Stimulated activated CD4-positive, alpha-beta T cell treated with anti-CD3 and anti-CD28 coated beads, Interleukin-1b, Interleukin-23, amount 100 ng/mL, for 1 hour (primary cell): ENCODE measurements at places on chromosomes 6 and 20.

- DNase-seq = no peak
Observed at GRCh38 chr6:138570725-138571029, 71.4 kb upstream of the NHSL1 start.

DNA sequence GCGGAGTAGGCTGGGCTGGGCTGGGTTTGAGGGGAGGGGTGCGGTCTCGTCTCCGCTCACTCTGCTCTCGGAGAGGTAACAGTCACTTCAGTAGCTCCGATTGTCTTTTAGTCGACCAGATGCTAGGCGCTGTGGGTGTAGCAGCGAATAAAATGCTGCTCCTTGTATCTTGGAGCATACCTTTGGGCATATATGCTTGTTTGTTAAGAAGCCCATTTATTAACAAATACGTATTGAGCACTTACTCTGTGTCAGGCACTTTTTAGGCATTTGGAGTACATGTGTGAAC lies 545 bp downstream of the ACTR5 start:
- DNase-seq = no peak

DNA sequence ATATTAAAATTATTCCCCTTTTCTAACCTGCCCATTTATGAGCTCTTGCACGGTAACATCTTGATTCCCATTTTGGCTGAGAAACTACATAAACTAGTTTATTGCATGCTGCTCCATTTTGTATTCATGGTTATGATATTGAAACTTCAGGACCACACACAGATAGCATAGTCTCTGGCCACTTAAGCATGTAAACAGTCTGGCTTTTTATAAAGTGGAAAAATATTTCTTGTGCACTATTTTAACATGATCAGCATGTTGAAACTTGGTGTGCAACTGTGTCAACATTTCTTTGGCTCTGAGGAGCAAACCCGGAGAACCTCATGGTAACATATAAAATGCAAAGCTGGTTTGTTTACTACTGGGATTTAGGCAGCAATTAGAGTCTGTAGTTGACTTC lies 70.7 kb downstream of the SLX4IP start:
- DNase-seq = no peak

GRCh38 chr6:7561153-7561964 lies 19.9 kb downstream of the DSP start:
- no peak for DNase-seq

- DNase-seq = no peak
Observed at GRCh38 chr6:46323312-46323965, 152.7 kb upstream of the ENPP5 start.

- no peak for DNase-seq
Observed at GRCh38 chr6:24064832-24065231, 61.2 kb upstream of the NRSN1 start.

GRCh38 chr6:154709621-154710020 lies 23.6 kb upstream of the SCAF8 start:
- no peak for DNase-seq

DNA sequence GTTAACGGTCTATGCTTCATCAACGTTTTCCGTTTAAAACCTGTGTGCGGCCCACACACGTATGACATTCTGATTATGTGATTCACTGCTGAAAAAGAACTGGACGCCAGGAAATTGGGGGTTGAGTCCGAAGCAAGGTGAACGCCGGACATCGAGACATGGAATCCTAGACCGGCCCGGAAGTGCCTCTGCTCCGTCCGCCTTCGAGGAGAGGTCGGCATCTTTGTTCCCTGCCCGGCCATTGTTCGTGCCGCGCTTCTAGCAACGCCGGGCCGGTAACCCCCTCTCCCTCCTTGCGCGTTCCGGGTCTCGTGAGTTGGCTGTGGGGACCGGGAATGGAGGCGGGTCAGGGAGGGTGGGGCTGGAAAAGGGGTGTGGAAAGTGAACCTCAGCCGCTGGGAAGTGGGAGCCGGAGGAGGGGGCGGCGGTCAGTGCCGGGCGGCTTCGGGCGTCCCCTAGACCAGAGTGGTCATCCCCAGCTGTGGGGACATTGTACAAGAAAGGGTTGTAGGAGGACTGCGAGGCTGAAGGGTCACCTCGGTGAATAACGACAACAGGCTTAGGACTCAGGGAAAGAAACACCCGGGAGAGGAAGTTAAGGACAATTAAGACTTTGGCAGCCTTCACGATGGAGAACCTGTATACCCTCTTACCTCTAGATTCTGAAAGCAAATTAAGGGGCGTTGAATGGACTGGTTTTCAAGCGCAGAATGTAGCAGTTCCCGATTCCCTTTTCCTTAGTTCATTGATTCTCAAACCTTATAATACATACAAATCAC lies at the start of gene ZSCAN9:
Gene ZSCAN9 (plus strand): TSS at position 220 of the 779 bp plus-strand sequence. CDS start 1,810 bp downstream, outside the sequence.
- DNase-seq = no peak

DNA sequence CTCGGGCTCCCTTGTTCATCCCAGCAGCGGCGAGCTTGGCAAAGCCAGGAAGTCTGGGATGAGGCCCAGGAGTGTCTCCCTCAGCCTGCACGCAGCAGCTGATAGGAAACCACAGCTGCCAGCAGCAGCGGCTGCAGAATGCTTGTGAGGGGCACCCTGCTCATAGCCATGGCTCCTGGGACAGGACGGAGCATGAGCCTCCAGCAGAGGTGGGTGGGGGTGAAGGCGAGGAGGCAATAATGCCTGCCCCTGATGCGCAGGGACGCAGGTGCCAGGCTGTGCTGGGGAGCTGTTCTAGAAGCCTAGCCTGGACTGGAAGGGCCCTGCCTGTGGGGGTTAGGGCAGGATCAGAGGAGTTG lies 157.9 kb downstream of the CD83 start:
- DNase-seq = no peak

DNA sequence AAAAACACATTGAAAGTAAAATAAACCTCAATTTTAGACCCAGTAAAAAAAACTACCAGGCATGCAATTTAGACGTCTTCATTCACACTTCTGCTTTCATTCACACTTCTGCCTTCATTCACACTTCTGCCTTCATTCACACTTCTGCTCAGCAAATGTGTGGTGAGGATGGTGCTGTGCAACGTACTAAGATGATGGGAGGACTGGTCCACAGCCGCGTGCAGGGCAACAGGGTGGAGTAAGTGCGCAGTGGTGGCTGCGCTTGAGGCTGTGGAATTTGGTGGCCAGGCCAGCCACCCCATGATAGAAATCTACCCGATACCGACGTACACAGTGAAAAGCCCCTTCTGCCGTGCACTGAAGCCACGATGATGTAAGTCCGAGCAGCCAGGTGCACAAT lies 114.3 kb upstream of the CD93 start:
- no peak for DNase-seq

DNA sequence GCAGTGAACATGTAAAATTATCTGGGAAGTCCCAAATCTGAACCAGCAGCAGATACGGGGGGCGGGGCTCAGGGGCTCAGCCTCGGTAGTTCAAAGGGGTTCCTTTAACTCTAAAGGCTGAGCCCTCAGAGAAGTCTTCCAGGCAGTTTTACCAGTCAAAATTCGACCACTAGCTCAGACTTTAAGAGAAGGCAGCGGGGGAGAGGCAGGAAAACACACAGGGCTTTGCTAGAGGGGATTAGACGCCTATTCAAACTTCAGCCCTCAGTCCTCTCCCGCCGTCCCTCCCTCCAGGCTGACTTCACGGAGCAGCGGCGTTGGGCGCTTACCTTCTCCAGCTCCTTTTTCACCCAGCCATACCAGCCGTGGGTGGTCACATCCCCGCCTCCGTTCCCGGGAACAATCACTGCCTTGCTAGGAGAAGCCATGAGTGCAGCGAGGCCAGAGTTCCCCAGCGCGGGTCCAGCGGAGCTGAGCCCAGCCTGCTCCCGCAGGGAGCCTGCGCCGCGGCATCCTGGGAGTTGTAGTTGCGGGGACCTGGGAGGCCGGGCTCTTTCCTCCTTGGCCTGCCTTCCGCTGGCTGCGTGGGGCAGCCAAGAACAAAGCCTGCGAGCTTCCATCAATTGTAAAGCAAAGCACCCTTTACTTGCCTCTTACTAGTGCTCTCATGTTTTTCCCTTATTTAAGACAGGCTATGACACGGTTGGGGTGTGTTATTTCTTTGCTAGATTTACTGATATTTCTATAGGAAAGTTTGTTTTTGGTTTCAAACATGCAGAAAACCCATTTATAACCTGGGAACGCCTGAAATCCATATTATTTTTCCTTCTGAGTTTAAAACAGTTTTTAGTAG lies at the start of gene RBBP9:
Gene RBBP9 (minus strand): TSS at position 486 of the 853 bp plus-strand sequence. CDS start 58 bp downstream, at position 428.
- DNase-seq = peak; percentile 27

- DNase-seq = no peak
Observed at GRCh38 chr6:38955861-38956260, 92.7 kb upstream of the GLP1R start.

DNA sequence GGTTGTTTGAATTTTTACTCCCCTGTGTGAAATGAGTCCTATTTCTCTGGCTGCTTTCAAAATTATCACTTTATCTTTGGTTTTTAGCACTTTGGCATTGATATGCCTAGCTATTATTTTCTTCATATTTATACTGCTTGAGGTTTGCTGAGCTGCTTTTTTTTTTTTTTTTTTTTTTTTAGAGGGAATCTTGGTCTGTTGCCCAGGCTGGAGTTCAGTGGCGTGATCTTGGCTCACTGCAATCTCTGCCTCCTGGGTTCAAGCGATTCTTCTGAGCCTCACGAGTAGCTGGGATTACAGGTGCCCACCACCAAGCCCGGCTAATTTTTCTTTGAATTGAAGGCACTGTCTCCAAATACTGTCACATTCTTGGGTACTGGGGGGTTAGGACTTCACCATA lies 40.6 kb downstream of the STXBP5 start:
- DNase-seq = no peak

DNA sequence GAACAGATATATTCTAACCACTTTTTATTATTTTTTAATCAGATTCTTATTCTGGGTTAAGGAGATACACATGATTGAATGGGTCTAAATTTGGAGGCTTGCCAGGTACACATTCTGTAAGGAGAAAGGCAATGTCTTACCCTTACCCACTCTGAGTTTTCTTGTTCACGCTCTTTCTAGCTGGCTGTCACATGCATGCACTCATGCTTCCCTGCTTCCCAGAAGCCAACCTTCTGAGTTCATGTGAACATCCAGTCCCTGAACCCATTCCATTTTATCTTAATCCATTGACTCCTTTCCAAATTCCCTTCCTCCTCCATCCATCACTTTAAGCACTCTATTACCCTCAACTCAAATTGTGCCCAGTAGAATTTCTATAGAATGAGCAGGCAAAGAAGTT lies 17.5 kb upstream of the MOCS1 start:
- no peak for DNase-seq

DNA sequence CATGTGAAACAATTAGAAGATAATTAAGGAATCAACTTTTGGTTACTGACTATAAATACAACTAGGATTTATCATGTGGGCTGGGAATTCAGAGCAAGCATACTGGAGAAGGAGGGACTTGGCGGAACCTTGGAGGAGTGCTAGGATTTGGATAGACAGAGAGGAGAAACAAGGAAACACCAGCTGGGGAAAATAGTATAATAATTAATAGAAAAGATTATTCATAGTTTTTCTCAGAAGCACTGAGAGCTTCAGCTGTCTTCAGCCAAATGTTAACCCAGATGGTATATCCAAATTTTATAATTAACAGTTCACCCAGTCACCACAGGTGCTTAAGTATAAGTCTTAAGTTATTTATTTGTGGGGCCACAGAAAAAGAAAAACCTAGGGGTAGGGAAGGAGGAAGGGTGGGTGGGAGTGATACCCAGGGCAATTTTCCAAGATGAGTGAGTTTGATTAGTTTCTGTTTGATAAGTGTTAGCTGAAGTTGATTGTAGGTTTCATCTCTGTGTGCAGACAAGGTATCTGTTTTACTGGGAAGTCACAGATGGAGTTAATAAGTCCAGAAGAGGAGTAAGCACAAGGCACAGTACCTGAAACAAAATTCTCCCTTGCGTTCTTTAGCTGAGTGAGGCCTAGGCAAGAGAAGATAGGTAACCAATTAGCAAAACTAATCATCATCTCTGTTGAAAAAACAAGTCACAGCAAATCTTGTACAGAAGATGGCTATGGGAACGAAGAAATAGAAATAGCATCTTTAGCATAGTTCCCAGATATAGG lies 175.5 kb downstream of the TFAP2B start:
- DNase-seq = no peak

- DNase-seq = no peak
Observed at GRCh38 chr6:159916752-159917151, 26.0 kb downstream of the MAS1 start.

GRCh38 chr6:24576447-24576846 lies 69.5 kb downstream of the KIAA0319 start:
- DNase-seq = no peak

GRCh38 chr6:42372699-42373098 lies 79.0 kb downstream of the TRERF1 start:
- no peak for DNase-seq

GRCh38 chr6:26088344-26088743 lies 1.1 kb downstream of the HFE start:
- no peak for DNase-seq

GRCh38 chr20:10672624-10673127 lies 1.1 kb downstream of the JAG1 start:
- DNase-seq = no peak

GRCh38 chr20:22781869-22782268 lies 197.5 kb upstream of the FOXA2 start:
- DNase-seq = no peak
